ENCODE measurements at places on chromosomes 2 and 18.

- no peak for DNase-seq
Observed at GRCh38 chr2:120672526-120673204, 63.0 kb upstream of the GLI2 start.

DNA sequence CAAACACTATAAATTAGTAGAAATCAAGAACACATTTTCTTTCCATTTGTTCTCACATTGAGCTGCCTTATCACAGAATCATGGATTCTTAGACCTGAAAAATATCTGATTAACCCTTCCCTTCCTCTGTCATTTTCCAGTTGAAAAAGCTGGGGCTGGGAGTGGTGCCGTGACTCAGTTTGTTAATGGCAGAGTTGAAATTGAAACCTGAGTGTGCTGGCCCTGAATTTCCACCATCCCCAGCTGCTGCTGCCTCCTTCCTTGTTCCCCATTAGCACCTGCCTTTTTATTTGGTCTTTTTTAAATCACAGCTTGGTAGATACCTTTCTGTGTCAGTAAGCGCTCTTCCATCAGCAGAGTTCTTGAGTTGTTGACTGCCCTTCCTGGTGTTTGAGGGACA is 10.6 kb downstream of the FARP2 start:
- DNase-seq, result no peak

GRCh38 chr2:161166538-161167409 is 6.5 kb downstream of the TANK start:
- no peak for DNase-seq

- no peak for DNase-seq
Observed at GRCh38 chr2:42567806-42568400, 529 bp upstream of the MTA3 start.

DNA sequence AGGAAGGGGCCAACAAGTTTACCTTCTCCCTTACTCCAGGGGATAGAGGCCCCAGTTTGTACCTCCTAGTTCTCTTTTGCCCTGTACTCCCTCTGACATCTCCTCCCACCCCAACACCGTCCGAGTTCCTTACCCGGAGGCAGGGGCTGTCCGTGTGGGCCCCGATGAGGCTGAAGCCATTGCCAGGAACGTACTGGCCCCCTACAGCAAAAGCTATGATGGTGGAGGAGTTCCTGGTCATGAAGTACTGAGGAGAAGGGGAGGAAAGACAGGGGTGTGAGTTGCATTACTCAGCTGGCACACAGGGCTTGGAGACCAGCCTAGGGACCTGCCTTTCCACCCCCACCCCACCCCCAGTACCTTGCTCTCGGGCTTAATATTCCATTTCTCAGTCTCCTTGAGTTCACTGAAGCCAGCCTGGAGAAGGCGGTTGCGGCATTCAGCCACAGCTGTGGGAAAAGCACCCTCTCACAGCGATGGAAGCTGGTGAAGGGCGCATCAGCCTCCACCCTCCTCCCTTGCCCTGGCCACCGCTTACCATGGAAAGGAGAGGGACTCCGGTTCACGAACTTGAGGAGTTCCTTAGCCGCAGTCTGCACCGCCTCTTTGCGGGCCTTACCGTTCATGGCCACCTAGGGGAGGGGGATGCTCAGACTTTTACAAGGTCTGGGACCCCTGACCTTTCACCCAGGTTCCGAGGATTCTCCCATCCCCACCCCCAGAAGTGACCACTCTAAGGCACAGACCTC is 1.0 kb downstream of the DNPEP start:
- DNase-seq, result no peak

DNA sequence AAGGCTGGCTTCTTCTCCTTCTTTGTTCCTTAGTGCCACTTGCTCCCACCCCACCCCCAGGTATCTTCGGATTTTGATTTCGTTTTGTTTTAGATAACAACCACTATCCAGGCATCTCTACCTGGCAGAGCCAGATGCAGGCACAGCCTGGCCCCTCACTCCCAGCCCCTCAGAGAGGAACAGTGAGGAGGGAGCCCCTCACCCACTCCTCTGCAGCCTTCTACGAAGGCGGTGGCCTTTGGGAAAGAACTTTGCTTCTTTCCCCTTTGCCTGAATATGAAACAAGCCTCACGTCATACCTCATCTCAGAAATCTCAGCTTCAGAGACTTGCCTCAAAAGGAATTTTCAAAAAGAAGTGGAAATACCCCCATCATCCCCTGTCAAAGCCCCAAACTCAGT is 6.3 kb upstream of the CYP26B1 start:
- no peak for DNase-seq

DNA sequence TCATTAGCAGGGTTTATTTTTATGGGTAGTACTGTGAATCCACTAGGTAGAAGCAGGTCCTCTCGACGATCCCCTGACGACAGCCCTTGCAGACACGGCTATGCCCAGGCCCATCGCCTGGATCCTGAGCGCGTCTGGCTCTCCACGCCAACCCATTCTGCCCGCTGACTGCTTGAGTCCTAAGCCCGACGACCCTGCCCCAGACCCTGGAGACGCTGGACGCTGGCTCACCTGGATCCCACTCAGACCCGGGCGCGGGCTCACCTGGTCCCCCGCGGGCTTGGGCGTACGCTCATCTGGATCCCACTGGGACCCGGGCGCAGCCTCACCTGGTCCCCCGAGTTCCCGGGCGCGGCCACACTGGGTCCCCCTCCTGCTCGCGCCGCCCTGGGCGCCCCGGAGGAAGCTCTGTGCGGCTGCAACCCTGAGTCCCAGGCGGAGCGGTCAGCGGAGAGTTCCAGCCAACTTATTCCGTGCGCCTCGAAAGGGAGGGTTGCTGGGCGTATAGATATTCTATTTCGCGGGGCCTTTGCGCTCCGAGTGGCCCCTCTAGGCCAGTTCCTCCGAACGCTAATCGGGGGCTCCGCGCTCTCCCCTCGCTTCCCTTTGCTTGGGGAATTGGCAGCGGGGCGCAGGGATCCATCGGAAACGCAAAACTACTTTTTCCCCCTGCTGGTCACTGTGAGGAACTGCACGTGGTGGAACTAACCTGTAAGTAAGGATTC is 22.4 kb upstream of the RMP24 start:
- peak; percentile 57 for DNase-seq

- DNase-seq, result no peak
Observed at GRCh38 chr2:163173591-163173990, 335.0 kb upstream of the KCNH7 start.

- no peak for DNase-seq
Observed at GRCh38 chr2:26526589-26526988, 48.7 kb upstream of the OTOF start.

DNA sequence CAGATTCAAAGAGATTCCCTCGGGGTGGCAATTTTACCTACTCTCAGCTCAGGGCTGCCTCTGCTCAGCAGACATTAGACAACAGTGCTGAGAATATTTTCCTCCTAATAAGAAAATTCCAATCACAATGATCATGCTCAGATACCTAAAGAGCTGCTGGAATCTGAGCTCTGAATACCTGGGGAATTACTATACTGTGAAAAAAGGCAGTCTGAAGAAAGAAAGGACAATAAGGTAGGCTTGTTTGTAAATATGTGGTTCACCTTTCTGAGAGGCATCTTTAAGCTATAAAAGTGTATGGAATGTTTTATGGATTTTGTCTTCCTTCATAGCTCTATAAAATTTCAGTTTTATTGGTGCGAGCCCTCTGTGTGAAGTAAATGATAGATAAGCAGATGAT is 34.2 kb upstream of the FAM98A start:
- DNase-seq, result no peak

- no peak for DNase-seq
Observed at GRCh38 chr2:140451324-140451723, 1671.1 kb upstream of the NXPH2 start.

- DNase-seq, result no peak
Observed at GRCh38 chr18:9997711-9998110, 83.9 kb downstream of the VAPA start.

- DNase-seq, result no peak
Observed at GRCh38 chr2:216366777-216367471, 5.4 kb downstream of the MARCHF4 start.

Data from SK-MEL-5 (cell line).